Activated CD4-positive, alpha-beta T cell treated with anti-CD3 and anti-CD28 coated beads, Interleukin-2, amount 10 ng/mL, durations not matched to agents 7 days and 5 days (primary cell): ENCODE measurements at places on chromosomes 1 and 21.

DNA sequence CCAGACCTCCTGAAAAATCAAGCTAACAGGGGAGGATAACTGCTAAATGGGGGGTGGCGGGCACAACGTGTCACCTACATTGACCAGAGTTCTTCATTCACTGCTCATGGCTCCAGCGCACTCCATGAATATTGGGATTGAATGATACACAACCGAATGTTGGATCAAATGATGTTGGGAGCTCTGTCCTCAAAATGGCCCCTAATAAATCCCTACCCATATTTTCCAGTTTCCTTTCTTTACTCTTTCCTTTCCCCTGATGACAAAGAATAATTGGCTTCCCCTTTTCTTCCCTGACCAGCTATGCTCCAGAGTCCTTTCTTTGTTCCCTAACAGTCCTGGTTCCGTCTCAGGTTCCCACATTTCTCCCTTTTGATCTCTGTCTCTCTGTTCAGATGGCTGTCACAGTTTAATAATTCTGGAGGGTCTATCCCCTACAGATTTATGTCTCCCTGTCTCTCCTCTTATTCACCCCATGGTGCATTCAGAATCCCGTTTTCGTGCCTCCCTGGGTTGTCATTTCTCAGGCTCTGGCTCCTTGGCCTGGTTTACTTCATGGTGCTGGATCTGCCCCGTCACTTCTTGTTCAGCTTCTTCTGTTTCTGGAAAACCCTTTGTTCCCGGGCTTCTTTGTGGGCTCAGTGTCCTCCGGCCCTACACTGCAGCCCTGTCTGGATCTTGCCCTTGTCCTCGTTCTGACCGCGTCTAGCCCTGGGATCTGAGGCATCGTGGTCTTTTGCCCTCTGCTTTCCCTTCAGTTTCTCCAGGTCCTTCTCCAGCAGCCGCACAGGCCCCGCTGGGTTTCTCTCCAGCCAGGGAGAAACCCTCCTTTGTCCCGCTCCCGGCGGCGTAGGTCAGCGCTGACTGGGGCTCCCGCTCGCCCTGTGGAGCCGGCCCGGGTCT lies 78.3 kb downstream of the NDUFS5 start:
- no peak for DNase-seq
- peaks cover 31% of the 10 kb centered on the region for H3K4me1 ChIP-seq
- peak overlapping the region; percentile 59 for H3K4me3 ChIP-seq
- H3K27me3 ChIP-seq, result peaks cover 13% of the 10 kb centered on the region
- peak overlapping the region; percentile 2 for H3K27ac ChIP-seq
- no peaks in the 10 kb centered on the region for H3K36me3 ChIP-seq

GRCh38 chr1:175818929-175819328 lies 75.5 kb upstream of the TNR start:
- no peak overlapping the region for H3K27ac ChIP-seq
- no peak overlapping the region for H3K4me3 ChIP-seq
- no peaks in the 10 kb centered on the region for H3K4me1 ChIP-seq
- H3K36me3 ChIP-seq, result no peaks in the 10 kb centered on the region
- H3K27me3 ChIP-seq, result peaks cover 6% of the 10 kb centered on the region

- H3K4me1 ChIP-seq, result no peaks in the 10 kb centered on the region
- H3K27me3 ChIP-seq, result no peaks in the 10 kb centered on the region
- H3K36me3 ChIP-seq, result no peaks in the 10 kb centered on the region
- no peak for DNase-seq
- no peak overlapping the region for H3K4me3 ChIP-seq
Observed at GRCh38 chr1:199612976-199613774, 414.3 kb upstream of the NR5A2 start.

- no peaks in the 10 kb centered on the region for H3K36me3 ChIP-seq
- no peak for DNase-seq
- no peak overlapping the region for H3K27ac ChIP-seq
- peaks cover 65% of the 10 kb centered on the region for H3K27me3 ChIP-seq
- H3K4me1 ChIP-seq, result peaks cover 16% of the 10 kb centered on the region
Observed at GRCh38 chr1:208233546-208233945, 10.6 kb downstream of the PLXNA2 start.

DNA sequence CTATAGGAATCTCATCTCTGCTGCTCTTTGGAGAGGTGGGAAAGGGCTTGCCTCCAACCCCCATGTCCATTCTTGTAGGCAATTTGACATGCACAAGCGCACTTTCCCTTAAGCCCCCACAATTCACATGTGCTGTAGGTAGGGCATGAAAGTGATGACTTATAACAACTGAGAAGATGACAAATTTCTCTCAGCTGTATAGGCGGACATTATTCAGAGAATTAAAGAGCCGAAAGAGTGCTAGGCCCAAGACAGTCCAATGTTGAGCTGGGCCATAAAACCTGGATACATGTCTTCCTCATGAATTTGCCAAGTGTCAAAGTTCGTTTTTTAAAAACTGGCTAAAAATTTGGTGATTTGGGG lies 106.3 kb upstream of the LYPLAL1 start:
- H3K27me3 ChIP-seq, result no peaks in the 10 kb centered on the region
- no peaks in the 10 kb centered on the region for H3K4me1 ChIP-seq
- H3K36me3 ChIP-seq, result no peaks in the 10 kb centered on the region
- DNase-seq, result no peak
- no peak overlapping the region for H3K4me3 ChIP-seq
- no peak overlapping the region for H3K27ac ChIP-seq

- no peak for DNase-seq
- H3K4me3 ChIP-seq, result no peak overlapping the region
- no peaks in the 10 kb centered on the region for H3K36me3 ChIP-seq
Observed at GRCh38 chr1:102550729-102551384, 554.1 kb upstream of the OLFM3 start.

- H3K27ac ChIP-seq, result peak within 1 kb of the TSS; percentile 98
- peaks cover 2% of the 10 kb centered on the region for H3K36me3 ChIP-seq
- no peak for DNase-seq
- H3K4me3 ChIP-seq, result peak within 1 kb of the TSS; percentile 88
Observed at GRCh38 chr1:15524021-15524282, at the start of gene CASP9. CASP9 (minus strand) TSS chr1:15524215; CDS start chr1:15524200, 15 bp downstream.

DNA sequence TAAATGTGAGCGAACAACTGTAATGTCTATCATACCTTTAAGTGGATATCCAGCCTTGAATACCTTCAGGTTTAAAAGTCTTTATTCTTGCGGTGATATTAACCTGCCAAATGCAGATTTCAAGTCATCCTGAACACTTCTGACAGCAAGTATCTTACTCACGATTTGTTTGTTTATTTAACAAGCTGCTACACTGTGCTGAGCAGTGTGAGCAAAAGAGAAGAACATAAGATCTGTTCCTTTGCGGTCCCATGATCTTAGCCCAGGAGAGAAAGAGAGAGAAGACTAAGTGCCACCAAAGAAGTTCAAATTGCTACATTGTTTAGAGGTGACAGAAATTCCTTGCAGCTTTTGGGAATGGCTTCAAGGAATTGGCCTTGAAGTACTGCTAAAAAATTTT lies 9.5 kb upstream of the IL24 start:
- H3K27ac ChIP-seq, result no peak overlapping the region
- no peak overlapping the region for H3K4me3 ChIP-seq
- H3K27me3 ChIP-seq, result peaks cover under 1% of the 10 kb centered on the region
- H3K4me1 ChIP-seq, result peaks cover 28% of the 10 kb centered on the region
- DNase-seq, result no peak
- H3K36me3 ChIP-seq, result no peaks in the 10 kb centered on the region

GRCh38 chr21:45032977-45033710 lies 41.2 kb upstream of the ADARB1 start:
- no peak overlapping the region for H3K27ac ChIP-seq
- H3K27me3 ChIP-seq, result peaks cover 2% of the 10 kb centered on the region
- H3K4me3 ChIP-seq, result no peak overlapping the region
- no peaks in the 10 kb centered on the region for H3K4me1 ChIP-seq

- DNase-seq, result no peak
- H3K4me3 ChIP-seq, result no peak overlapping the region
- peaks cover 7% of the 10 kb centered on the region for H3K4me1 ChIP-seq
- no peak overlapping the region for H3K27ac ChIP-seq
- H3K36me3 ChIP-seq, result no peaks in the 10 kb centered on the region
Observed at GRCh38 chr1:117681093-117681900, 75.4 kb downstream of the TENT5C start.

GRCh38 chr1:231094421-231094820 lies 54.4 kb upstream of the FAM89A start:
- H3K4me3 ChIP-seq, result no peak overlapping the region
- DNase-seq, result no peak
- no peak overlapping the region for H3K27ac ChIP-seq
- H3K4me1 ChIP-seq, result no peaks in the 10 kb centered on the region

GRCh38 chr21:44916965-44917364 lies 3.7 kb downstream of the ITGB2 start:
- no peaks in the 10 kb centered on the region for H3K27me3 ChIP-seq
- peak overlapping the region; percentile 85 for H3K27ac ChIP-seq
- no peak for DNase-seq
- peak overlapping the region; percentile 99 for H3K4me3 ChIP-seq
- H3K4me1 ChIP-seq, result peaks cover 71% of the 10 kb centered on the region
- peaks cover 44% of the 10 kb centered on the region for H3K36me3 ChIP-seq

GRCh38 chr1:25109531-25109951 lies 122.8 kb downstream of the SYF2 start:
- H3K27me3 ChIP-seq, result peaks cover 11% of the 10 kb centered on the region
- peaks cover 27% of the 10 kb centered on the region for H3K4me1 ChIP-seq
- no peak overlapping the region for H3K4me3 ChIP-seq
- H3K27ac ChIP-seq, result peak overlapping the region; percentile 76
- DNase-seq, result peak; percentile 31

DNA sequence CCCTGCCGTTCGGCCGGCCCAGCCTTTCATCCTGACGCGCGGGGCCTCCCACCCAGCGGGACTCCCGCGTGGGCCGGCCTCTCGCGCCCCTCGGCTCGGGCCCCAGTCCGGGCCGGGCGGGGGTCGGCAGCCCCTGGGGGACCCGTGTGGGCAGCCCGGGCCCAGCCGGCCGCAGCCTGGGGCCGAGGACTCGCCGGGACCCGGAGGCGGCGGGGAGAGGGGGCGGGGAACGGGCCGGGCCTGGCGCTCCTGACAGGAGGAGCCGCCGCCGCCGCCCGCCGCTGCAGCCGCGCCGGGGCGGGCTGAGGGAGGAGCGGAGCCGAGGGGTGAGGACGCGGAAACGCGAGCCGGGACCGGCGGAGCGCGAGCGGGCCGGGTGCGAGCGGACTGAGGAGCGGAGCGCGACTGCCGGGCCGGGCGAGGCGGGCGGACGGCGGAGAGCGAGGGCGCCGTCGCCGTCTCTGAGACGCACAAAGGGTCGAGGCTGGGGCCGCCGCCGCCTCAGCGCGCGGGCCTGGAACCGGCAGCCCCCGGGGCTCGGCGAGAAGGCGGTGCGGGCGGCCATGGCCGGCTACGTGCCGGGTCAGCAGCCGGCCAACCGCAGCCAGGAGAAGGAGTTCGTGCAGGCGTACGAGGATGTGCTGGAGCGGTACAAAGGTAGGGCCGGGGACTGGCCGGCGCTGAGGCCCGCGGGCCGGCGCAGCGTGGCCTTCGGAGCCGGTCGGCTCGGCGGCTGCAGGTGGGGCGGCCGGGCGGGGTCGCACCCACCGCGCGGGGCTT lies 79.1 kb downstream of the NDUFS5 start:
- H3K4me3 ChIP-seq, result peak overlapping the region; percentile 70
- DNase-seq, result peak; percentile 59
- H3K4me1 ChIP-seq, result peaks cover 31% of the 10 kb centered on the region
- no peak overlapping the region for H3K27ac ChIP-seq

GRCh38 chr1:47362828-47363227 lies 29.2 kb downstream of the CMPK1 start:
- H3K27me3 ChIP-seq, result no peaks in the 10 kb centered on the region
- no peak for DNase-seq
- no peak overlapping the region for H3K27ac ChIP-seq
- H3K36me3 ChIP-seq, result no peaks in the 10 kb centered on the region
- H3K4me1 ChIP-seq, result peaks cover 5% of the 10 kb centered on the region

DNA sequence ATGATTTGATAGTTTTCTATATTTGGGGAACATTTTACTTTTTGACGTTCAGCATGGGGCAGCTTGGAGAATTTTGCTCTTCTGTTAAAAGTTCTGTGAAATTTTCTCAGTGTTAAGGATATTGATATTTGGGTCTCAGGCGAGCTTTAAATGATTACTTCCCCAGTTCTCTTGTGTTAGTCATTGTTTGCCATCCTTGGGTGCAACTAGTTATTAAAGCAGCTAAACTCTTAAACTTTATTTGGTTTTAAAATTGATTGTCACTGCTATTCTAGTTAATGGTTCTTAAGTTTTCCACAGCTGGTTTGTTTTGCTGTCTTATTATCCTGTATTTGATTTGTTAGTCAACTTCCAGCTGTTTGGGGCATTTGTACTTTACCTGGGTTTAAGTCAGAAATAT lies 9.0 kb downstream of the COG2 start:
- no peaks in the 10 kb centered on the region for H3K27me3 ChIP-seq
- H3K36me3 ChIP-seq, result peaks cover 17% of the 10 kb centered on the region
- H3K27ac ChIP-seq, result no peak overlapping the region
- DNase-seq, result no peak
- H3K4me3 ChIP-seq, result no peak overlapping the region
- peaks cover 14% of the 10 kb centered on the region for H3K4me1 ChIP-seq

DNA sequence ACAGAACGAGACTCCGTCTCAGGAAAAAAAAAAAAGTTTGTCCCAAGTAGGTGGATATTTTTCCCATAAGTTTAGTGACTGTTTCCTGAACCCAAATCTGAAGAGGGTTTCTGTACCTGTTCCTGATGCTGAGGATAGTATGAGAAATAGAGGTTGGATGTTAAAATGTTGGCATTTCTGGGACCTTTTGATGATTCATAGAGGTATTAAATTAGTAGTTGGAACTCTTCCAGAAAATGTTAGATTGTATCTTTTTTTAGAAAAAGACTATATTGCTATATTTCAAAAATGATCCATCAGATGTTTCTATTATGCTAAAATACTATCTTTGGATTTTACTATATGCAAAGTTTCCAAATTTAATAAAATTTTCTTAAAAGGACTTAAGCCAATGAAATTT lies 2.9 kb upstream of the CENPL start:
- H3K4me1 ChIP-seq, result peaks cover 42% of the 10 kb centered on the region
- no peaks in the 10 kb centered on the region for H3K27me3 ChIP-seq
- no peak overlapping the region for H3K27ac ChIP-seq
- H3K4me3 ChIP-seq, result no peak overlapping the region

GRCh38 chr1:94119796-94120569 lies 965 bp downstream of the ABCA4 start:
- no peaks in the 10 kb centered on the region for H3K27me3 ChIP-seq
- no peak for DNase-seq
- no peak overlapping the region for H3K27ac ChIP-seq
- H3K4me3 ChIP-seq, result no peak overlapping the region
- no peaks in the 10 kb centered on the region for H3K4me1 ChIP-seq

DNA sequence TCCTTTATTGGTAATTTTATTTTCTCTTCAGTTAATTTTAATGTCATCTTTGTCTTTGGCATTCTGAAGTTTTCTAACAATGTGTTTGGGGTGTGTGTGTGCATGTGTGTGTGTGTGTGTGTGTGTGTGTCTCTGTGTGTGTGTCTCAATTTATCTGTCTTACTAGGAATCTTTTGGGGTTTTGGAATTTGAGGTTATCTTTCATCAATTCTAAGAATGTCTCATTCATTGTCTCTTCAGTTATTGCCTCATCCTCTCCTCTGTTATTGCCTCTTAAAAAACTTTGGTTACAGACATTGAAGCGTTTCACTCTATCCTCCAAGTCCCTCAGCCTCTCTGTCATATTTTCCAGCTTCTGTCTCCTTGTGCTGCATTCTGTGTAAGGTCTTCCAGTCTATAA lies 18.1 kb upstream of the SAMD13 start:
- H3K27me3 ChIP-seq, result peaks cover 9% of the 10 kb centered on the region
- H3K4me3 ChIP-seq, result no peak overlapping the region
- no peaks in the 10 kb centered on the region for H3K4me1 ChIP-seq
- no peak for DNase-seq
- H3K36me3 ChIP-seq, result peaks cover 6% of the 10 kb centered on the region

- H3K4me3 ChIP-seq, result peak overlapping the region; percentile 100
- peak overlapping the region; percentile 99 for H3K27ac ChIP-seq
- peak; percentile 46 for DNase-seq
- peaks cover 42% of the 10 kb centered on the region for H3K4me1 ChIP-seq
- H3K27me3 ChIP-seq, result peaks cover 5% of the 10 kb centered on the region
Observed at GRCh38 chr1:206686478-206687249, 2.0 kb downstream of the MAPKAPK2 start.
